ENCODE measurements at places on chromosomes 2 and 18.
A peak's percentile ranks its signal among the peaks of the same experiment; 100 is the strongest.

- no peak for DNase-seq
Observed at GRCh38 chr2:10957391-10957790, 45.7 kb downstream of the KCNF1 start.

GRCh38 chr2:186751790-186752189 is 57.9 kb downstream of the FAM171B start:
- no peak for DNase-seq

DNA sequence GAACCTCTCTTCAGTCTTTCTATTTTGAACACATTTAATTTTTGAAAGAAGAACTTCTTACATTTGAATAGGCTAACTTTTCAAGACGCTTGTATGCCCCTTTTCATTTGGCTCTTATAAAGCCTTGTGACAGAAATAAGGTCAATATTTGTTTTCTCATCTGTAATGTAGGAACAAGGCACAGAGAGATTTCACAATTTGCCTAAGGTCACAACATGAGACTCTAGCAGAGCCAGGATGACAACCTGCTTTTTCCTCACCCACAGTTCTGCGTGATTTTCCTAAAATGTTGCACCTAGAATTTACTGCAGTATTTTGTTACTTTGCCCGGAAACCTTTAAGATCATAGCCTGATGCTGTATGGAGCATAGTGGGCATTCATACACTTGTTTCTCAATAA is 67.4 kb downstream of the TXNL1 start:
- peak; percentile 36 for DNase-seq

- DNase-seq: no peak
Observed at GRCh38 chr2:232795920-232796319, 19.6 kb upstream of the KCNJ13 start.

- DNase-seq: no peak
Observed at GRCh38 chr18:63470751-63471150, 6.0 kb upstream of the SERPINB5 start.

DNA sequence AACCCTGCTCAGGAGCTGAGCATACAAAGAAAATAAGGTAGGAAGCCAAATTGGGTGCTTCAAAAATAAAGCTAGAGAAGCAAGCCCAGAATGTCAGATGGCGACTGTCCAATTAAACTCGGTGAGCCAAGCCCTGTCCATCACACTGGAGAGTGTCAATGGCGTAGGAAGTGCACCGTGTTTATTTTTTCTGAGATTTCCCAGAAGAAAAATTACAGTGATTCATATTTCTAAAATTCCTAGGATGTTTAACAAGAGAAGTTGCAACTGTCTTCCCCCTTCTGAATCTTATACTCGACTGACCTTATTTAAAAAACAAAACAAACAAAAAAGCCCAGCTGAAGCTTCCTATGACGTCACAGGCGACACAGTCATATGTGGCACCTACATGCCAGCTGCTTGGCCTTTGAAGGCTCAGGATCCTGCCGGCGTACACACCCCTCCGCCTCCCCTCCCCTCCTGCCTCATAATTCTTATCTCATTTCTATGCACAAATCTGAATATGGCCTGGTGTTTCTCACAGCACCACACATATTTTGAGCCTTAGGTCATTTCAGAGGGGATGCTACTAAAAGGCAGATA is 60.8 kb downstream of the MBP start:
- DNase-seq: peak; percentile 37

- peak; percentile 46 for DNase-seq
Observed at GRCh38 chr2:111031546-111032478, 88.9 kb upstream of the BCL2L11 start.

- DNase-seq: no peak
Observed at GRCh38 chr18:9685615-9685890, 22.5 kb upstream of the RAB31 start.

GRCh38 chr18:5518899-5519371 is 24.9 kb downstream of the EPB41L3 start:
- DNase-seq: no peak

- no peak for DNase-seq
Observed at GRCh38 chr2:132441051-132441450, 24.4 kb downstream of the GPR39 start.

- DNase-seq: no peak
Observed at GRCh38 chr2:219314804-219315468, 5.7 kb upstream of the PTPRN start.

DNA sequence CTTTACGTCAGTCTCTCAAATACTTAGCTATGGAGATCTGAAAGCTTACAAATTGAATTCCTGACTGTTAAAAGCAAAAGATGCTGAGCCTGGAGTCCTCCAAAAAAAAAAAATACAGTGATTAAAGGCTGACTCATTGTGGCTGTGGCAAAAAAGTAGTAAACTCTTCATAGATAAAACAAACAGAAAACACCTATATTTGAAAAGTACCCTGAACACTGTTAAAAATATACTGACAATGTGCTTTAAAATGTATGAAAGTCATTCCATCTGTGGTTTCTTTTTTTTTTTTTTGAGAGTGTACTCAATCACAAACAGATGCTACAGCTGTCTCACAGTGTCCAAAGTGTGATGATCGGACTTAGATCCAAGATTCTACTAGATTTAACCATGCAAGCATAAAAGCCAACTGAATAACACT is 267.6 kb upstream of the CYP26B1 start:
- no peak for DNase-seq

GRCh38 chr2:187962538-187962937 is 329.1 kb upstream of the GULP1 start:
- peak; percentile 18 for DNase-seq

DNA sequence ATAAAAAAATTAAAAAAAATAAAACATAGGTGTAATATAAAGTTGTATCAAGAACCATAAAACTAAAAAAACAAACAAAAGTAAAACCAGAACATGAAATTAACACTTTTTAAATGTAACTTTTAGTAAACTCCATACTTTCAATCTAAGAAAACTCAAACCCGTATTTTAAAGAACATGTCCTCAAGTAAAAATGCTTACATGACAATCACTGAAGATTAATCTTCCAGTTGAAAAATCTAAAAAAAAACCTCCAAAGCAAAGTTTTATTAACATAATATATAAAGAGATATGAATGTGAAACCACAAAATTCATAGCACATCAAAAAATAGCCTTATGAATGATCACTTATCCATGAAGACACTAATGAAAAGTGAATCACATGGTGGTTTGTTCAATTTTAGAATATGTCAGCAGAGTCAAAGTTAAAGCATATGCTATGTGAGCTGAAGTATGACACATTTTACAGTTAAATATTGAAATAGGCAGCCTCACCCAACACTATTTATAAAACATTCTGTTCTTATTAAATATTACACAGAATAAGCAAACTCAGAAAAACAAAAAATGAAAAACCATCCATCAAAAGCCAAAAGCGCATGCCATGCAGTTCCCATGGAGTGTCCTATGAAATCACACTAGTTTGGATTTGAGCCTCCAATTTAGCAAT is 23.1 kb upstream of the CHAC2 start:
- DNase-seq: no peak

GRCh38 chr2:46179037-46179621 is 118.1 kb upstream of the EPAS1 start:
- peak; percentile 40 for DNase-seq

DNA sequence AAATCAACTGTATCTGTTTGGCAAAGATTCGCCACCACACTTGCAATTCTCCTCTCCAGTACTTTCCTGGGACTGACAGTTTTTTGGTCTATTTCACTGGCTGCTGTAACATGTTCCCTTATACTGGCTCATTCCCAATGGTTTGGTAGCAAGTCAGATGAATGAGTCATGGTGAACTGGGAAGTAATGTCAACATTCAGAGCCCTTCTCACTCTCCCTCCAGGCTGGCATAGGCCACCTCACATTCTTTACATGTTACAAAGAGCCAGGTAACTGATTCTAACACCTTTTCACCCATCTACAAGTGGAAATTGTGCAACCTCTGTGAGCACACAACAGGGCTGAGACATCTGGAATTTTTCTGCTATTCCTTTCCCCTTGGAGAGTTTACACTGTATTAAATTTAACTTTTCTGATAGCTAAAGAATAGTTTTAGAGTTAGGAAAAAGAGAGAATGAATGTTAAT is 111.3 kb upstream of the TLK1 start:
- DNase-seq: peak; percentile 38

- DNase-seq: no peak
Observed at GRCh38 chr18:28588884-28589549, 412.1 kb upstream of the CDH2 start.

DNA sequence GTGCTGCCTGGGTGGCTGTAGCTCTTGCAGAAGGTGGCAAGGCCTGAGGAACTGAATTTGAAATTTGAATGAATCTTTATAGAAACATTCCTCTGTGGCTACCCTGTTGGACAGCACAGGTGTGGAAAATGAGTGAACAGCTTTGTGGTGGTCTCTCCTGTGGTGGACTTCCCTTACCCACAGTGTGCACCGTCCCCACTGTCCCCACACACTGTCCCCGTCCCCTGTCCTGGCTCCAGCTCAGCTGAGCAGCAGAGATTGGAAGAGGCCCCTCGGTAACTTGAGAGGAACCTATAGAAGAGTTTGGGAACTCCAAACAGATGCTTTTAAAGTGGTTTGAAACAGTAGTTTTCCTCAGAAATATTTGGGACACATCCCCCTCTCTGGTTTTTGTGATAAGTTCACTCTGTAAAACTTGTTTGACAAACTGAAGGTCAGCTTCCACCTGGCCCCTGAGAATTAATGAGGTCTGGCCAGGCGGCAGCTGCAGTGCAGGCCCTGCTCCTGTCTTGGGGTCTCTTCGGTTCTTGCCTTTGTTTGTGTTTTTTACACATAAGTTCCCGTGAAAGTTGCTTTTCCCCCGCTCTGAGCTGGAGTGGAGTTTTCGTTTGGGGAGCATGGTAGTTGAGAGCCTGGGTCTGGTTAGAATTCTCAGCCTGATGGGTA is 63.2 kb downstream of the ASAP2 start:
- no peak for DNase-seq

DNA sequence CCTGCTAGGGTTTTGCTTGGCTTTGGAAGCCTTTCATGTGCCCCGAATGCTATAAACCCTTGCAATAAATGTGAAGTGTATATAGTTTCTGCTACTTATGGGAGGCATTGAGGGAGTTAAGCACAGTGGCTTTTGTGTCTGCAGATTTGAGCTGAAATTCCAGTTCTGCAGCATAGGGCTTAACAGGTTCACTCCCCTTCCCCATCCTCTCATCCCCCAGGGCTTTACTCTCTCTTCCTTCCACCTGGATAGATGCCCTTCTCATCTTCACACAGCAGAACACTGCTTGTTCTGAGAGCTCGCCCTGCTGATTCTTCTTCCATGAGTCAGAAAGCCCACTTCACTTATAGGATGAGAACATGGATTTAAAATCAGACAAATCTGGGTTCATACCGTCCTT is 37.2 kb downstream of the SOX11 start:
- DNase-seq: no peak

- no peak for DNase-seq
Observed at GRCh38 chr18:75088021-75088506, 120.9 kb downstream of the PTGR3 start.

GRCh38 chr2:30233271-30234009 is 2.1 kb downstream of the LBH start:
- DNase-seq: no peak

DNA sequence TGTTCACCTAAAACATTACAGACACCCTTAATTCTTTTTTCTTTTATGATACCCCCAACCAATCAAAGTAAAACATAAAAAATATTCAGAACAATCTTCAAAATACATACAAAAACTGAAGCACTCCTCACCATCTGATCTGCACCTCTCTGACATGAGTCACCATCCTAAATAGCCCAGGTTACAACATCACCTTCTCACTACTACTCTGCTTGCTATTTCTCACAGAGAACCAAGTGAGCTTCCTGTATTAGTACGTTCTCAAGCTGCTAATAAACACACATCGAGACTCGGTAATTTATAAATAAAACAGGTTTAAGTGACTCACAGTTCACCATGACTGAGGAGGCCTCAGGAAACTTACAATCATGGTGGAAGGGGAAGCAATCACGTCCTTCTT is 183.5 kb downstream of the CBLN2 start:
- no peak for DNase-seq

DNA sequence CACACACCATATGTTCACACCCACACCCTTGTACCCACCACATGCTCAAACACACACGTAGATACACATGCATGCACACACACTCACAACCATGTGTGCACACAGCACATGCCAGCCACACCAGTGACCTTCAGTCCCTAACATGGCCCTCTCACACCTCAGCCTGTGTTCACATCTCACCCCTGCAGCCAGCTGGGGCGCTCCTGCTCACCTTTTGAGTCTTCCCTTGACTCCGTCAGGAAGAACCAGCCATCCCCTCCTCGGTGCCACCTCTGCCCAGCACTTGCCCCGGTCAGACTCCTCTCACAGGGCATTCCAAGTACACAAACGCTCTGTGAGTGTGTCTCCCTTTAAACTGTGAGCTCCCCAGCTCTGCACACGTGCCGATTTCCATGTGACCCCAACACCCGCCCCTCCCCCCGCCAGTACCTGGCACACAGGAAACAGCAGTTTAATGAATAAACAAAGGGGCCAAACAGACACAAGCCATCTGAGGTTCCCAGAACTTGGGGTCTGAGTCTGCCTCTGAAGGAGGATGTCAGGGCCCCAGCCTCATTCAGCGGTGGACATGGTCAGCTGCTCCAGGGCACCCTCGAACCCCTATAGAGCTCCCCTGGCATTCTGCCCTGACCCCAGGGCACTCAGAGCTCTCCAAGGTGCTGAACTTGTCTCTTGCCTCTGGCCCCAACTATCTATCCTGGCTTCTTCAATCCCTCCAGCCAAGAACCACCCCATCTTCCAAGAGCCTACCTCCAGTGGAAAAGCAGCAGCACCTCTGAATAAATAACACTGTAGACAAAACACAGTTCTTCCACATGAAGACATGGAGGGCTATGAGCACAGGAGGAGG is 252.9 kb downstream of the ATAD2B start:
- no peak for DNase-seq

DNA sequence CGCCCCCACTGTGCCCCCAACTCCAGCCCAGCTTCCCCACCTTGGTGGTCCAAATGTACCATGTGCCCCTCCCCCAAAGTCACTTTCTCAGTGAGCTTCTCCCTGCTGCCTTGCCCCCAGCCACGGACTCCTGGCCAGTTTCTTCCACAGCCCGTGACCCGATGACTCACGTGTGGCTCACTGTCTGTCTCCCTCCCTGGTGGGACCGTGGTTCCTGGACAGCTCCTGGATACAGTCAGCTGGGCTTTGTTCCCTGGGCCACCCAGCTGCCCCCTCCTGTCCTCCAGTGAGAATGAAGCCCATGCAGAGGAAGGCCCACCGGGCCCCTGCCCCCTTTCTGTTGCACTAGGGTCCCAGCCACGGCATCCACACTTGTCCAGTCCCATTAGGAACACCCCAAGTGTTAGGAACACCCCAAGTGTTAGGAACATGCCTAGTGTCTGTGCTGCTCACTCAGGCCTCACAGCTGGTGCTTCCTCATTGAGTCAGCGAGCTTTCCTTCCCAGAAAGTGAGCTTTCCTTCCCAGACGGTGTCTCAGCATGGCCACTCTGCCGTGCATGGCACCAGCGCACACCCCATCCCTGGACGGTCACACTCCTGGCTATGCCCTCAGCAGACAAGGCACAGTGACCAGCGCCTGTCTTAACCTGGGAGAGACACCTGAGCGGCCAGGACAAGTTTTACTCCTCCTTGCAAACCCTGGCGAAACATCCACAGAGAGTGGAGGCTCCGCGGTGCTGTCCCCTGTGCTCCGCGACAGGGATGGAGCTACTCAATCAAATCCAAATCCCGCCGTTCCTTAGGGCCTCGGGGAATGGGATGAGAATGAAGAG is 44.8 kb upstream of the CTDP1 start:
- peak; percentile 22 for DNase-seq
